ENCODE measurements at places on chromosomes 4 and X.
A peak's percentile ranks its signal among the peaks of the same experiment; 100 is the strongest.

GRCh38 chr4:16155528-16156169 is 70.6 kb downstream of the TAPT1 start:
- DNase-seq, result no peak

DNA sequence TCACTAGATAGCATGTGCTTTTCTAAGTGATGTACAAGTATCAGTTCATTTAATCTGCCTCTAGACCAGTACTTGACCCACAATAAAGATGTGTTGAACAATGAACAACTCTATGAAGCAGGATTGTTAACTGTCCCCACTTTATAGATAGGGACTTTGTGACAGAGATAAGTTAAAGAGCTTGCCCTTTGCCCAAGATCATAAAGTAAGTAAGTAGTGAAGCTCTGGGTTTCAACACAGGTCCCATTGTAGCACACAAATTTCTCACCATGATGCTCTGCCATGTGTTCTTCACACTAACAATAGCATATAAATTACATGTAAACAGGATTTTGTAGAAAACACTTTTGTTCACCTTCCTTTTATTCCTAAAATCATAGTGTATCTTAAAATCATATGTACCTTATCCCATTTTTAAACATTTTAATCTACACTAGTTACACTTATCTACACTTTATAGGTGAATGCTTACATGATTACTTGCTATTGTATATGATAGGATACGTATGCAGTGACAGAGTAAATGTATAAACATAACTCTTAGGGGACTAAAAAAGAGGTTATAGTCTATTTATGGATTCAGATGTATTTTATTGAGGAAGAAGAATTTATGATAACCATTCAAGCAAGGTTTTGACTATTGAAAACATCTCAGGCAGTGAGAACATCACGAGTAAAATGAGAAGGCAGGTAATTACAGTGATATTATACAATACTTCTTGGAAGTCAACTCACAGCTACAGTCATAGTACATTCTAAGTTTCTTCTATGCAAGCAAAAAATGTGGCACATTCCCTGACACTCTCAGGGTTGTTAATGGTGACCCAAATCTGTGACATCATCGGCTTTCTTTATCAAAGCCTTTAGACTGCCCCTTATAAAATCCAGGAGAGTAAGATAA is 2275.1 kb downstream of the PCDH7 start:
- DNase-seq, result no peak

GRCh38 chr4:48570646-48571220 is 80.7 kb downstream of the ZAR1 start:
- no peak for DNase-seq

- DNase-seq, result no peak
These were observed 15.0 kb upstream of the DUSP9 start for GRCh38 chrX:153631907-153632594.

DNA sequence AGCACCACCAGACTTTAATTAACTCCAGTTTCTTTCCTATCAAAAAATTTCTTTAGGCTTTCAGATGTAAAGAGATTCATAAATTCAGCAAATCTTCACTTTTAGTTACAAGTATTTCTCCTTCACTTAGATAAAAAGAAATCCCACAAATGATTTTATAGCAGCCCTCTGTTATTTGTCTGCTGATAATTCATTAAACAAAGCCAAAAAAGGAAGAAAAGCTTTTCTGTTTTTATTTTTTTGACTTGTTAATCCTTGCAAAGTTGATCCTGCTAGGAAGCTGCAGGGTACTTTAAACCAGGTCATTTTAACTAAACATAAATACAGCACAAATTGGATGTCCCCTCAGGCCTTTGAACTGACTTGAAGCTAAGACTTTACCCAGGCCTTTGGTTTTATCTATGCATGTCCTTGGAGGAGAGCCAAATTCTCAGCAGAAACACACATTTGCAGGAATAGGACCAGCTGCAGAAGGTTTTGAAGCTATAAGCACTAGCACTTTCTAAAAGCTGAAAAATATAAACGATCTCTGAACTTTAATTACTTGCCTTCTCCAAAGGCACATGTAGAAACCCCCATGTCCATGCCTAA is 57.5 kb downstream of the PCDH18 start:
- peak; percentile 16 for DNase-seq

DNA sequence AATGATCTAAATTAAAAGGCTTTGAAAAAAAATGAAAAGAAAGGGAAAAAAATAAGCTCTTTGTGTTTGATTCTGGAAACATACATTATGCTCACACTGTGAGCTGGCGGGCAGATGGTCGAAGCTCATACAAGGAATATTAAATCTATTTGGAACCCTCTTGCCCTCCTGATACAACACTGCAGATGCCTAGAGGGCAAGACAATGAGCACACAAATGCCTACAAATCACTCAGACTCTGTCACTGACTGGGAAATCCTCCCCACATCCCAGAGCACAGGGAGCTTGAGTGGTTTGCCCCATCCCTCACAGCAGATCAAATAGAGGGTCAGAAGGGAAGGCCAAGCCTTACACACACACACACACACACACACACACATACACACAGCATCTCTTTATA is 320.4 kb downstream of the HNRNPD start:
- no peak for DNase-seq

DNA sequence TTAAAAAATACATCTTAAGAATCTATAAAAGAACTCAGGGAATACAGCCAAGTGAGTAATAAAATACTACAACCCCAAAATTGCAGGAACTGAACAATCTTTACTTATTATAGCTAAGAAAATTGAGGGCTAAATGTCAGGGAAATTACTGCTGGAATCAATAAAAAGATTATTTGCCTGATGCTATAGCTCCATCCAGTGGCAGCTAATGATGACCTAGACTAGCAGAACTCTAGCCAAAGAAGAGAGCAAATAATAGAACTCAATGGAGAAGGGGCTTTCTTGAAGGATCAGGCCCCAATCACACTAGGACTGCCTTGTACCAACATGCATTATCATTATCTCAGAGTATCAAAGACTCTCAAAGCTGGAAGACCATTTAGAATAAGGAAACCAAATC is 85.0 kb upstream of the FAM241A start:
- DNase-seq, result no peak

- no peak for DNase-seq
These were observed 142.7 kb downstream of the TENM3 start for GRCh38 chr4:182385897-182386296.

DNA sequence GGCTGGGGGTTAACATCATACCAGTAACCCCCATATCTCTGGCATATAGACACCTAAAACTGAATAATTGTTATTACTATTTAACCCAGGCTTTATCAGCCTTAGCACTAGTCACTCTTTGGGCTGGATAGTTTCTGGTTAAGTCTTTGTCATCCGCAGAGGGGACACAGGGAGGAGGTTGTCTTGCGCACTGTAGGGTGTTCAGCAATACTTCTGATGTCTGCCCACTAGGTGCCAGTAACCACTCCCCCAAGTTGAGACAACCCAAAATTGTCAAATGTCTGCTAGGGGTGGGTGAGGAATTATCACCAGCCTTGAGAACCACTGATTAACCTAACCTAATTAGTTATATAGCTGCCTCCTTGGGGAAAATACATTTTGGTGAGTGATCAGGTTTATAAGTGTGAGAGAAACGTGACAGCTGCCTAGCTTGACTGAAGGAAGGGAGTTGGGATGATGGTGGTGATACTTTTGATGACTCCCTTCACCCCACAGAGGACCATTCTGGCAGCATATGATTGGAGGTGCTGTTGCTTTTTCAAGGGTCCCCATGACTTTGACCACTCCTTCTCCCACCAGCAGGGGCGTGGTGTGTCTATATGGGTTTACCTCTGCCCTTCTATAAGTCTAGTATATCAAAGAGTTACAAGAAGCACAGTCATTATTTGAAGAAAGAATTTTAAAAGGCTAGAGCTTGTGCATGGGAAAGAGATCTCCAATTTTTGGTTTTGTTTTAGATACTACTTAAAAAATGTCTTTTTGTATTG is 140.9 kb downstream of the STIM2 start:
- no peak for DNase-seq

DNA sequence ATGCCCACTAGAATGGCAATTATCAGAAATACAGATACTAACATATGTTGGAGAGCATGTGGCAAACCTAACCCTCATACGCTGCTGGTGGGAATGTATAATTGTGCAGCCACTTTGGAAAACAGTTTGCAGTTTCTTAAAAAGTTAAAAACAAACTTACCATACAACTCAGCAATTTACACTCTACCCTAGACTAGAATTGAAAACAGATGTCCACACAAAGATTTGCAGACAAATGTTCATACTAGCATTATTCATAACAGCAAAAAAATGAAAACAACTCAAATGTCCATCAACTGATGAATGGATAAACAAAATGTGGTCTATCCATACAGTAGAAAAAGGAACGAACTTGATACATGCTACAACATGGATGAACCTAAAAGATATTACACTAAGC is 64.4 kb downstream of the SLC9A7 start:
- no peak for DNase-seq

DNA sequence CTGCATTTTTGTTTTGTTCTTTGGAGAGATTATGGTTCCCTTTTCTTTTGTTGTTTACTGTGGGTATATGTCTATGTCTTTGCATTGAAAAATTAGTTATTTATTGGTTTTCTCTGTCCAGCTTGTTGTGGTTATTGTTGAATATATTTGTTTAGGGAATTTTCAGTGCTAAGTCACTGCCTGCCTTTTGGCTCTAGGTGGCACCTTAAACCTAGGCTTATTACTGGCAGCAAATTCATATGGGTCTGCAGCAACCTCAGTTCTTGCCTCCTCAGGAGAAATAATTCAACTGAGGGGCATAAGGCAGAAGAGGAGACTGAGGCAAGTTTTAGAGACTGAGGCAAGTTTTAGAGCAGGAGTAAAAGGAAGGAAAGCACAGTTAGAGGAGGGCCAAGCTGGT is 1157.3 kb upstream of the AGA start:
- DNase-seq, result no peak

DNA sequence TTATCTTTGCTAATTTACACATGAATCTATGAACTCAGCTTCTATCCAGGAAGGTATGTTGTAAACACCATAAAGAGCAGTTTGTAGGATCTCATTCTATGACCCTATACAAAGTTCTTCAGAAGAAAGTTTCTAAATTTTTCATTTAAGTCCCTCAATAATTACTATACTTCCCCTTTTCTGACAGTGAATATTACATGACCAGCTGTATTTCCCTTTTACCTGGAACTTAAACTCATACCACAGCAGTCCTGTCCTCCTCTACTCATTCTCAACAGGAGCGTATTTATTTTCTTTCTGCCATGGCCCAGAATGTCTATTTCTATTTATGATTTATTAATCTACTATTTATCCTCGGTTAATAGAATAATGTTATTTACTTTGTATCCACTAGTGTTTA is 15.8 kb downstream of the RASGEF1B start:
- DNase-seq, result no peak

- DNase-seq, result no peak
These were observed 33.9 kb upstream of the DDIT4L start for GRCh38 chr4:100224160-100224559.

DNA sequence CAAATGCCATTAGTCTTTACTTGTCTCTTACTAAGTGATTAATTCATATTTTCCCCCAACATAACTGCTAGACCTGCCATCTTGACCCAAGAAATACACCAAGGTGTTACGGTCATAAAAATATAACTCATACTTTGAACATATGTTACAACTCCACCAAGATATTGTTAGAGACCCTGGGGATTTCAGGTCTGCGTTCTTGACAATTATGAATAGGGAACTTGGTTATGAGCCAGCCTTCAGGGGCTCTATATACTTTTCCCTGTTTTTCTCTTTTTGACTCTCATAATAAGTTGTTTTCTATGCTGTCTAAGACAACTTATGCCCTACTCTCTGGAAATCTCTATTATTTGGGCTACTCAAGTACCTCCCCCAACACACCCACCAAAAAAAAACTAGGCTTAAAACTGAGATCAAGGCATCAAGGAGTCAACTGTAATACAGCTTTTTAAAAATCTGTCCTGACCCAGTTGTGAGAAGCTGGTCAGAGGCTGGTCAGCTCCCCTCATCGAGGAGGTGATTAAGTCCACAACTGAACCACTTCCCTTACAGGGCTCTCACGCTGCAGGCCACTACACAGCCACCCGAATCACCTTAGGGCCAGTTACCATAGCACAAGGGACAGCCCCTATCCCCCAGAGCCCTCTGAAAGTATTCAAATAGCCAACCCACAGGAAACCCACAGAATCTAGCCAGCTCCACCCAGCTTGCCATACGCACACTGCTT is 10.5 kb upstream of the TLR3 start:
- DNase-seq, result no peak

- DNase-seq, result no peak
These were observed 7.9 kb downstream of the TBX22 start for GRCh38 chrX:80022363-80023031.

DNA sequence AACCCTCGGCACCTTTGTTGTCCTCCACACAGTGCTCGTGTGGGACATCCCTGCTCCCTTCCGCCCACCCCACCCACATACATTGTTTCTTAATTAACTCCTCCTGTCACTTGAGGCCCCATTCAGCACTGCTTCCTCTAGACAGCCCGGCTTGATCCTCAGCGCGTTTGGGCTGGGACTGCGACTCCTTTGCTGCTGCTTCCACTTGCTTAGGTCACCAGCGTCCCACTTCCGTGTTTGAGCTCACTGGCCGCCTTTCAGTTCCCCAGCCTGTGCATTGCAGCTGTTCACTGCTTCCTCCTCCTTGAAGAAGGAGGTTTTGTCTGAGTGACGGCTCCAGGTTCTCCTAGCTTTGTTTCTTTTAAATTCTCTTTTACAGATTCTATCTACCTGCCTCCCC is 16.1 kb downstream of the RNF4 start:
- no peak for DNase-seq

DNA sequence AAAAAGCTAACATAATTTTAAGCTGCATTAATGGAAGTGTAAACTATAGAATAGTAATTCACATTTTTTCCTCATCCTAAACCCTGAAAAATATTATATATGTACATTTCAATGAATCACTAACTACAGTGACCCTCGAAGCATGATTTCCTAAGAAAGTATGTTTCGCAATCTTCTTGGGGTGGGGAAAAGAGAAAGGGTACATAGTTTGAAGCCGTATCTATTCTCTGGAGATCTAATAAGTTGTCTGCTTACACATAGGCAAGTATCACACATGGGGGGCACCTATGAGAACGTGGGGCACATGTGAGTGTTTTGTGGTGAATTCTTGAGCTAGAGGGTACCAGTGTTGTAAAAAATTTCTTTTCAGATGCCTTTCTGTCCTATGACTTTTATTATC is 71.2 kb downstream of the JADE1 start:
- no peak for DNase-seq

DNA sequence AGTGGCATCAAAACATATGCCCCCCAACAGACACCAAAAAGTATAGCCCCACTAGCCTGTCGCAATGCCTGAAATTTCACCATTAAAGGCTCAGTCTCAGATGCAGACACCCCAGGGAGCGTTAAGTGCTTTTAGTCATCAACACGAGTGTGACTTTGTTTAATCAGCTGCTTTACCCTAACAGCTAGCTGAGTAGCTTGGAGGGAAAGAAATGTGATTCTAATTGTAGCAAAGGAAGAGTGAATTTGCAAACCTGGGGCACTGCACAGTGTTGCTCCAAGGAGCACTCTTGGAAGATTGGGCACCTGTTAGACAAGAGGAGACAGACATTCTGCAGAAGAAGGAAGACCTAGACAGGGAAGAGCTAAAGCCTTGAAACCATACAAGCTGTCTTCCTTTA is 145.1 kb downstream of the BEND2 start:
- no peak for DNase-seq
